ENCODE measurements at places on chromosomes 4 and X.

DNA sequence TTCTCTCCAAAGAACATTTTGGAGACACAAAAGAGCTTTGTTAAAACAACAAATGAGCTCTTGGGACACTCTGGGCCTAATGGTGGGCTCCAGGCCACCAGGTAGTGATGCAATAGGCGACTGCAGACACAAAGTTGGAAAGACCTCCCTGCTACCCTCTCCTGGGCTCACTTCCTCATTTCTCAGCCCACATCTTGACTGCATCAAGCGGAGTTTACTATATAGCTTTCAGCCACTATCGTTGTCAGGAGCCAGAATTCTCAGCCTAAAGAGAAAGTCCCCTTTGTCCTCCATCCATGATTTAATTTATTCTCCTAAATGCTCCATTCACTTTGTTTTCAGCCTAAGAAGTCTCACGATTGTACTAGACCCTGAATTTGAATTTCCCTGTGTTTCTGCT, 114.9 kb downstream of the EFHC2 start:
- DNase-seq, result no peak

GRCh38 chr4:6956087-6956433, 46.4 kb downstream of the TBC1D14 start:
- no peak for DNase-seq

DNA sequence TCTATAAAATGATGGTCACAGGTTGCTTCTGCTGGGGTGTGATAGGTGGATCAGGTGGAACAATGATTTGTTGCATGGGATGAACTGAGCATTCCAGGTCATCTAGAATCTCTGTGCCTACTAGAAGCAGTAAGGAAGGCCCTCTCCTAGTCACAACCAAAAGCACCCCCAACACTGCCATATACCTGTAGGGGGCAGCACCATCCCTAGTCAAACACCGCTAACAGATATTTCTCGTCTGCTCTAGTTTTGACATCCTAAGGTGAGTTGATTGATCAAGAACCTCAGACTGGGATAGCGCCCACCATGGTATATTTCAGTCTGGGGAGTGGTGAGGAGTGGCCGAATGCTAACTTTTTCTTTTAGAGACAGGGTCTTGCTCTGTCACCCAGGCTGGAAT, 160.2 kb downstream of the NHS start:
- DNase-seq, result peak; percentile 1

DNA sequence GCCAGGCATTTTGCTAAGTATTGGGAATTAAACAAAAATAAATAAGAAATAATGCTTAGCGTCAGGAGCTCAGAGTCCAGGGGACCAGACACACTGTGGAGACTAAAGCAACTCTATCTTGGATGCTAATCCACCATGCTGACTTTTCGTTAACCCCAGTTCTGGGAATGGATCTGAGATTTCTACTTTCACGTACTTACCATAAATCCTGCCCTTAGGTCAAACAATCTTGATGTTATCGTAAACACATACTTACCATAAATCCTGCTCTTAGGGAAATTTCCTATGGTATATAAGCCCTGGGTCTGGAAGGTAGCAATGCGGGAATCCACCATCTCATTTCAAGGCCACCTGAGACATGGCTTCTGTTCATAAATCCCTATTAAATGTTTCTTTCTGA, 204.5 kb upstream of the IGFBP7 start:
- no peak for DNase-seq

- no peak for DNase-seq
Observed at GRCh38 chr4:181897935-181898334, 345.3 kb upstream of the TENM3 start.

- no peak for DNase-seq
Observed at GRCh38 chr4:88765729-88766128, 68.1 kb upstream of the NAP1L5 start.

GRCh38 chr4:153651587-153651986, 32.5 kb upstream of the TLR2 start:
- DNase-seq, result no peak

Data from effector CD8-positive, alpha-beta T cell (primary cell).